SW 1271 (cell line): ENCODE measurements at places on chromosomes 6 and 20.

- DNase-seq: peak; percentile 75
Observed at GRCh38 chr6:32970413-32971241, 2.2 kb downstream of the BRD2 start.

GRCh38 chr6:113290684-113291083 lies 566.5 kb upstream of the MARCKS start:
- DNase-seq: no peak

DNA sequence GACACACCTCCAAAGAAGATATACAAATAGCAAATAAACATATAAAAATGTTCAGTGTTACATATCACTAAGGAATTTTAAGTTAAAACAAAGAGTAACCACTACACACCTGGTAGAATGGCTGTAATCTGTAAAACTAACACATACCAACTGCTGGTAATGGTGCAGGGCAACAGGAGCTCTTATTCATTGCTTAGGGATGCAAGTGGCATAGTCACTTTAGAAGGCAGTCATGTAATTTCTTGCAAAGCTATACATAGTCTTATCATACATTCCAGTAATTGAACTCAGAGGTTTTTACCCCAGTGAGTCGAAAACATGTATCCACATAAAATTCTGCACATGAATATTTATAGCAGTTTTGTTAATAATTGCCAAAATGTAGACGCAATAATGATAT lies 906.8 kb upstream of the CITED2 start:
- no peak for DNase-seq

DNA sequence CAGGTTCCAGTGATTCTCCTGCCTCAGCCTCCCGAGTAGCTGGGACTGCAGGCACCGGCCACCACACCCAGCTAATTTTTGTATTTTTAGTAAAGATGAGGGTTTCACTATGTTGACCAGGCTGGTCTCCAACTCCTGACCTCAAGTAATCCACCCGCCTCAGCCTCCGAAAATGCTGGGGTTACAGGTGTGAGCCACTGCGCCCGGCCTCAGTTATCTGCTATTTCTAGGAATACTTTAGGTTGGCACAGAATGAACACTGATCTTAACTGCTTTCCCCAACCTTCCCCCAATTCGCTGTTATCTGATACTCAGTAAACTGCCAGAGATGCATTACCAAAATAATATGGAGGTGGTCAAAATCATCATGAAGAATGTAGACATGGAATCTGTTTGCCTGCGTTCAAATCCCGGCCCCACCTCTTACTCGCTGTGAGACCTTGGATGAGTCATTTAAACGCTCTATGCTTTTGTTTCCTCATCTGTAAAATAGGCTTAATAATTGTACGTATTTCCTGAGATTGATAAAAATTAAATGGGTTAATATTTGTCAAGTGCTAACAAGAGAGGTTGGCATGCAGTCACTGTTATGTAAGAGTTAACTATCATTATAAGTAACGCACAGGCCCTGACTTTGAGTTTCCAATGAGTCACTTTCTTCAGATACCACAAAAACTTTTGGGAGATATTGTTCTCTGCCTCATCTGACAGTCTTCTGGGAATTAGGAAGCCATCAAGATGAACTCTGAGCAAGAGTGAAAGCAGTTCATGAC lies 44.5 kb upstream of the NCOA3 start:
- DNase-seq: no peak

DNA sequence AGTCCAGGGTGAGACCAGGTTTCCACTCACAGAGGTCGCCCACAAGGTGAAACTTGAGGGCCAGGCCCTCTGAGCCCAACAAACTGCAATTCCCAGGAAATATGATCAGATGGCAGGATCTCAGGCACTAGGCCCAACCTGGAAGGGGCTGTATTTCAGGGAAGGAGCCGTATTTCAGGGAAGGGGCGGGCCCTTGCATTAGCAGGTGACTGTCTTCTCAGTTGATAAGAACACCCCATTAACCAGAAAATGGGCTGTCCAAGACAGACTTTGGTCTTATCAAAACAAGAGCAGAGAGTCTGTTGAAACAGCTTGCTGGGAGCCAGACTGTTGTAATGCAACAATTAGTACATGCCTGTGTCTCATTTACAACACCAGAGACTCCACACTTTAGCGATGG lies 10.9 kb upstream of the BNIP5 start:
- no peak for DNase-seq

DNA sequence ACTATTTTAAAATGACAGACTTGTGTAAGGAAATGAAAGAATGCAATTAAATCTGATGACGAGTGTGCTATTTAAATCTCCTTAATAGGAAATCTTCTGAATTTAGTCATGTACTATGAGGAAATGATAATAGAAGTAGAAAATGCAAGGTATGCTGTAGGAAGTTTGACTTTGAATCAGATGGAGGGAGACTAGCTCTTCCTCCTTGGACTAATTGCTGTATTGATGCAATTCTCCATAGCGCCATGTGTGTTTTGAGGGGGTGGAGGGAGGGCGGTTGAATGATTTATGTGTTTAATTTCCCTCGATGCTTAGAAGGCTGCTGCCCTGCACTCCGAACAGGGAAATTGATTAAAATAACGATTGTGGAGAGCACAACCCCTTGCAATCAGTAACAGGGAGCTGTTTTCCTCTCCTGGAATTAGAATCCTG lies 214.4 kb upstream of the PRND start:
- peak; percentile 49 for DNase-seq
